ENCODE measurements at places on chromosomes 2 and 18.
A peak's percentile ranks its signal among the peaks of the same experiment; 100 is the strongest.

DNA sequence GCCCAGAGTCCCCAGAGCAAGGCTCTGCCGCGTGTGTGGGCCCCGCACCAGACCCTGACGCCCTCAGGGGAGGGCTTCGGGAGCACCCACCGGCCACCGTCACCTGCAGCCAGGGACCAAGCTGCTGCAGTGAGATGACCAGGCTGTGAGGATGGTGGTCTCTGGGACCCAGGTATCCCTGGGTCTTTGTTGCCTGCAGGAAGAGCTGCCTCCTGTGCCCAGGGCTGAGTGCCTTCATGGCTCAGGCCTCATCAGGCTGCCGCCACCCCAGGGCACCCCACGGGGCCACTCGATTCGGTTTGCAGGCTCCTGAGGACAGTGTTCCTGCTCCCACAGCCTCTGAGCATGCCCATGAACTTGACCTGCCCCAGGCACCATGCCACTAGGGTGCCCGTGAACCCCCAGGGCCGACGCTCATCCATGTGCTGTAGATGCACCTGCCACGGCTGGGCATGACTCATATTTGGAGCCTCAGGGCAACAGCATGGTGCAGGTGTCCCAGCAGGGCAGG is 109.8 kb downstream of the FAM210A start:
- DNase-seq = no peak

- DNase-seq = no peak
These were observed 35.9 kb downstream of the INPP4A start for GRCh38 chr2:98480598-98480997.

GRCh38 chr2:54512663-54513362 is 56.7 kb downstream of the SPTBN1 start:
- no peak for DNase-seq

- DNase-seq = no peak
These were observed 559.2 kb downstream of the TNS1 start for GRCh38 chr2:217443601-217444000.

GRCh38 chr2:39504790-39505335 is 67.8 kb upstream of the MAP4K3 start:
- DNase-seq = no peak

DNA sequence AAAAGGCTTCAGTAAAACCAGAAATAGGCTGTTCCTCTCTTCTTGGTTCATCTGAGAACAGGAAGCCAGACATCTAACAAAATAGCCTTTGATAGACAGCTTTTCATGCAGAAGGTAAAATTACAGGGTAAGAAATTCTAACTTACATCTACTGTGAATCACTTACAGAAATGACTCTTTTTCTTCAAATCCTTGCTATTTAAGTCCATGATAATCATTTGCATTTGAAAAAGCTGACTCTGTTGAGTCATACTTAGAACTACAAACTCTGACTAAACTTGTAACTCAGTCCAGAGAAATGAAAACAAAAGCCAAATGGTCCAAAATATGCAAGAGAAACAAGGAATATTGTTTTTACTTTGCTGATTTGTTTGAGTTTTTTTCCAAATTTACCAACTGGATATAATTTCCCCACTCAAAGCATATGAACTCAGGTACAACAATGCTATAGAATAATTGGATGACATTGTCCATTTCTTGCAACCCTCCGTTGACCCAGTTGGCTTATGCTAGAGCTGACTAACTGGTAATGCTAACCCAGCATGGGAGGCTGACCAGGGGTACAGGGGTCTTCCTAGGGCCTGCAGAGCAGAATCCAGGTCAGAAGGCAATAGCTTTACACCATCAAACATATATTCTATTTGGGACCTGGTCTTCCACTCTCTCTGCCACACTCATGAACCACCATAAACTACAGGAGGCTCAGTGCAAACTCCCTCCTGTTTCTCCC is 18.8 kb upstream of the MREG start:
- no peak for DNase-seq

- no peak for DNase-seq
These were observed 327.4 kb upstream of the CWC22 start for GRCh38 chr2:180334514-180334913.

DNA sequence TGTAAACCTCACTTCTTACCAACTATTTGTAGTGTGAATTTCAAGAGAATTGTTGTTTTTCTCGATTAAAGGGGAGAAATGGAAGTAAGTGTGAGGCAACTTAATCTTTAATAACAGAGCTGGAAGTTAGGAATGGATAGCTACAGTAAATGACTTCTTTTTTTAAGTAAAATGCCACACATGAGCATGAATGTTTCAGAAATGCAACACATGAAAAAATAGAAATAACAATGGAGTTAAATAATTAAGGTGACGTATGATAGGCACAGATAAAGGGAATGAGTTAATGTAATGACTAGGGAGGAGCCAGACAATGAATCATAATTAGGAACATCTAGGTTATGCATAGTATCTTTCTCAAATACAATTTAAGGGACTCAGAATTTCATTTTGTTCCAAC is 3.4 kb downstream of the REL start:
- DNase-seq = no peak

GRCh38 chr18:78292618-78293380 is 686.8 kb upstream of the SALL3 start:
- no peak for DNase-seq

GRCh38 chr2:33531549-33532059 is 55.2 kb downstream of the RASGRP3 start:
- no peak for DNase-seq

GRCh38 chr2:213057977-213058376 is 93.4 kb downstream of the IKZF2 start:
- DNase-seq = no peak

- DNase-seq = no peak
These were observed 19.8 kb upstream of the ZNF532 start for GRCh38 chr18:58844871-58845270.

- DNase-seq = no peak
These were observed 1.1 kb upstream of the DGKD start for GRCh38 chr2:233353101-233353768.

- DNase-seq = no peak
These were observed 171.4 kb upstream of the SERPINE2 start for GRCh38 chr2:224210286-224211180.

DNA sequence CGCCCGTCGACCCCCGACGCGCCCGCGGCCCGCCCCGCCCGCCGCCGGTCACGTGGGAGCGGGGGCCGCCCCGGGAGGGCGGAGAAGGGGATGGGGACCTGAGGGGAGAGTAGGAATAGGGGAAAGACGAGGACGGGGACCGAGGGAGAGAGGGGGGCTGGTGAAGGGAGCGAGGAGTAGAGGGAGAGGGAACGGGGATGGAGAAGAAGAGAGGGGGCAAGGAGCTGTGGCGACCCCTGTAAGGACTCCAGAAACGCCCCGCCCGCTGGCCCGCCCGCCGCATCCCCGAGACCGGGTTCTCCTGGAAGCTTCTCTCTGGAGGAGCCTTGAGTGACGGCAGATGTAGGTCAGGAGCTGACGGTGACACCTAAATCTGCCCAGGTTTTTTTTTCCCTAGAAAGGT is 615 bp downstream of the ADNP2 start:
- DNase-seq = peak; percentile 32

DNA sequence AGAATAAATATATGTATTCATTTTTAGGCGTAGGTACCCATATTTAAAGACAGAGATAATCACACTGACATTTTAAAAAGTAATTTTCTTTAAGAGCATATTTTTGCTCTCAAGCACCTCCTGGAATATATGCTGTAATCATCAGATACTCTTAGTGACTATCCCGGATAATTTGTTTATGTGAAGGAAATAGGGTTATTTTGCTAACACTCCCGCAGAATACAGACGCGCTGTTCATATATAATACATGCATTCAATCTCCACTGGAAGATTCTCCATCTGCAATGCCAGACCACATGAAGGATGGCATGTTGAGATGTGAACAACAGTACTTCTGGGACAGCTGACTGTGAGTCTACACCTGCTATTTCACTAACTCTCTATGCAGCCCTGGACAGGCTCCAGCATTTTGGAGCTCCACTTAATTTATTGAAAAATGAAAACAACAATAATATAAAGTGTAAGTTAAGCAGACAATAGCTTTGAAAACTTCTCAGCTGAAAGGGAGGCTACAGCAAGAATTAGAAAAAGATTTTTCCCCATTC is 430.6 kb downstream of the TMX3 start:
- no peak for DNase-seq

DNA sequence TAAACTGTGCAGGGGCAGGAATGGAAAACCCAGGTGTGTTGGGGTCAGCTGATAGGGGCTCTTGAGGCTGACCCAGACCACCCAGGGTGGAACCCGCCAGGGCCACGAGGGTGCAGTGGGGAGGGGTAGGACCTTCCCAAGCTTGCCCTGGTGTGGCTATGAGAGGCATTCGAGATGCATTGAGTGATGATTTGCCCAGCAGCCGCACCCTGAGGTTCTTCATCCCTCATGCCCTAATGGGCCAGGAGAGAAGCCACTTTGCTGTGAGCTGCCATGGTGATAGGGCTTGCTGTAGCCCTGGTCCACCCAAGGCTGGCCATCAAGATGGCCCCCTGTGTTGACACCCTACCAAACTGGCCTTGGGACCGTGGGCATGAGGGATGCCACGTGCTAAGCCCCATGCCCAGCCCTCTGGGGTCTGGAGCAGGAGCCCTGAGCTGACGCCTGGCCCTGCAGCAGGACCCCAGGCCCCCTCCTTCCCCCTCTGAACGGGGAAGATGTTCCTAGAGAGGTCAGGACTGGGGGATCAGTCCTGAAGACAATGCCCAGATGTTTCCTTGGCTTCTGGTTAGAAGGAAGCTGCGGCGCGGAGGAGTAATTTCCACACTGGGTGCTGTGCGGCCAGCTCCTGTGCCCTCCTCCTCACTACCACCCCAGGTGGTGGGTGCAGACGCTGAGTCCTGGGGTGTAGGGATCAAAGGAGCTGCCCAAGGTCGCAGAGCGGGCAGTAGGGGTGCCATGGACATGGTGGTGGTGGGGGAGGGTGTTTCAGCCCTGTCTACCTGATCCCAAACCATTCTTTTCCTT is 122.5 kb upstream of the HDAC4 start:
- DNase-seq = no peak

- DNase-seq = peak; percentile 29
These were observed at the start of gene IAH1 for GRCh38 chr2:9474361-9475057. Gene IAH1, plus strand, starts transcription at chr2:9474551. Its CDS starts 16 bp downstream, at chr2:9474567.

GRCh38 chr18:35458271-35458670 is 39.5 kb downstream of the INO80C start:
- DNase-seq = no peak

- DNase-seq = no peak
These were observed 167.3 kb downstream of the SEPTIN10 start for GRCh38 chr2:109446278-109447131.

DNA sequence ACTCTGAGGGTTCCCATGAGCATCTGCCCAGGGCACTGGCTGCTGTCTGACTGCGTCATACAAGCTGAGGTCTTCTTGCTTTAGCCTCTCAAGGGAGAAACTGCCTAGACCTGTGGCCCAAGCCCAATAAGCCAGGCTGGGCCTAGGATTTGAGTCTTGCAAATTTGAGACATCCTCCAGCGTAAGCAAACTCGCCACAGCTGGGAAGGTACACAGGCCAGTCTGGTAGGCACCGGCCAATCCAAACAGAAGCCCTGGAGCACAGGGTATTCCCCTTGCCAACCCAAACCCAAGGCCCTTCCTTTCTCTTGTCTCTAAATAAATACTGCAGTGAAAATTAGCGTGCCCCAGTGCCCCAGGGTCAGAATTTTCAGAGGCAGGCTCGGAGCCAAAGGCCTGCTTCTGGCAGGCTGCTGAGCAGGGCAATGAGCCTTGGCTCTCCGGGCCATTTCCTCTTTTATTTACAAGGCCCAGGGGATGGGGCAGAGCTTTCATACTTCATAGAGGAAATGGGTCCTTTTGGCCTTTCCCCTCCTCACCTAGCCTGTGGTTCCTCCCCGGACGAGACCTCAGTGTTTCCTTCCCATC is 33.3 kb downstream of the POLR1A start:
- no peak for DNase-seq

- DNase-seq = no peak
These were observed 5.6 kb downstream of the WNT10A start for GRCh38 chr2:218885981-218886947.

GRCh38 chr18:46204143-46204542 is 100.0 kb downstream of the HAUS1 start:
- no peak for DNase-seq

GRCh38 chr2:159086342-159086741 is 117.9 kb downstream of the TANC1 start:
- DNase-seq = no peak

DNA sequence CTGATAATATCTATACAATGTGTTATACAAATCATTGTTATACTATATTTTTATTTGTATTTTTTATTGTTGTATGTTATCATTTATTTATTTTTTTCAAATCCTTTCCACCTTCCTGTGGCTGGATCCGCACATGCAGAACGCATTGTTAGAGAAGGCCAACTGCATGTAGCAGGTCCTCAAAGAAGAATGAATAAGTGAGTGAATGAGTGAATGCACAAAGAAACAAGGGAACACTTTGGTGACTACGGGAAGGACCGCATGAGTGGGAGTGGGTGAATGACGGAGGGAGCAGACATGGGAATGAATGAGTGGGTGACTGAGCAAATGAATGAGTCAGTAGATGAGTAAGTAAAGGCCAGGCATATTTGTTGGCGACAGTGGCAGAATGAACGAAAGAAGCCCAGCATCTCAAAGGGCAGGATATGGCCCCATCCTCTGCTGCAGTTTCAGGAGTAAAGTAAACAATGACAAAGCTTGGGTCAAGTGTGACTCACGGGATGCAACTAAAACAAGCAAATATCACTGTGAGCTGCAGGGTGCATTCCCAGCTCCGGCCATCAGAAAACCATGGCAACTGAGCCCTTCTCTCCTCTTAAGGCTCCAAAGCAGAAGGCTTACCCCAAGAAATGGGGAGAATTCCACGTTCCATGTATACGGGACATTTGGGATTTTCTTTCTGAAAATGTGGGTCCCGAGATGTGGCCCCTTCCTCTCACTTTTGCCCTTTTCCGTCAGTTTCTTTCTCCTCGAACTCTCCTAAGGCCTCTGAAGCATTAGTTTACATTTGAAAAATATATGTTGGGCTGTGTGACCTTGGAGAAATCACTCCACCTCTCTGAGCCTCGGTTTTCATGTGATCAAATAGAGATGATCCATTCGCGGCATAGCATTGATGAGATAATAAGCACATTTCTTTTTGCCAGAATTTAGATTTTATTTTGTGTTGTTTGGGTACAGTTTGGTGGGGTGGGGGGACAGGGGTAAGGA is 24.5 kb downstream of the KCNF1 start:
- no peak for DNase-seq

- DNase-seq = no peak
These were observed 56.8 kb downstream of the SRD5A2 start for GRCh38 chr2:31523871-31524492.

DNA sequence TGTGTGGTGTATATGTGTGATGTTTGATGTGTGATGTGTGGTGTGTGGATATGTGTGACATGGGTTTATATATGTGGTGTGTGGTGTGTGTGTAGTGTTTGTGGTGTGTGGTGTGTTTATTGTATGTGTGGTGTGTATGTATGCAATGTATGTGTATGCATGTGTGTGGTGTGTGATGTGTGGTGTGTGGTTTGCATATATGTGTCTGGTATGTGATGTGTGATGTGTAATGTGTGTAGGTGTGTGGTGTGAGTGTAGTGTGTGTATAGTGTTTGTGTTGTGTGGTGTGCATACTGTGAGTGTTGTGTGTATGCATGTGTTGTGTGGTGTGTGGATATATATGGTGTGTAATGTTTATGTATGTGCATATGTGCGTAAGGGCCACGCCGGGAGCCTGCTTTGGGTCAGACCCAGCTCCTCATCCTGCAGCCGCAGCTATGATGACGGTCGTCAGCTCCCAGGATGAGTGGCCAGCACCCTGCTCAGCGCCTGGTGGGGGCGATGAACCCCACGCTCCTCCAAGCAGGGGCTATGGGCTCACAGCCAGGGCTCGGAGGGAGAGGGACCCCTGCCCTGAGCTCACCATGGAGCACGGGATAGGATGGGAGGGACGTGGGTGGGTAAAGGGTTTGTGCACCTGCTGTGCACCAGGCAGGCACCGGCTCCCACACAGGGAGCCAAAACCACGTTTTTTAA is 331.3 kb downstream of the EIPR1 start:
- no peak for DNase-seq

Measured in NK-92 treated with Interleukin-12 subunit alpha and Interleukin-12 subunit beta, amount 100 ng/mL, for 24 hours (cell line).